ENCODE measurements at places on chromosomes 2 and 18.

GRCh38 chr18:24181806-24182205 lies 42.9 kb downstream of the CABYR start:
- DNase-seq: no peak

DNA sequence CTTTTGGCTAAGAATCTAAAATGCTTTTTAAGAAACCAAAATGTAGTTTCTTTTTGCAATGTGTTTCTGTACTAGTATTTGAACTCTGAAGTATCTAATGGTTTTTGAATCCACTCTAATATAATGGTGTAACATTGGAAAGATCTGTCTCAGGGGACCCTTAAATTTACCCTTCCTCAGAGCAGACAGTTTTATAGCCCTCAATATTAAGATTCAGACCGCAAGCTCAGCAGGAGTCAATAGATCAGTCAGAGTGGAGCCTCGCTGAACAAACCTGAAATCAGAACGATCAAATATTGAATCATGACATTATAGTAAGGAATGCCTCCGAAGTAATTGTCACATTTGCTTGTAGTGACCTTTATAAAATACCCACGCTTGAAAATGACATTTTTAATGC lies 18.3 kb downstream of the SGPP2 start:
- no peak for DNase-seq

- DNase-seq: no peak
Measured at GRCh38 chr2:223969856-223970255, 12.6 kb downstream of the MRPL44 start.

GRCh38 chr2:238898534-238899281 lies 50.8 kb downstream of the TWIST2 start:
- DNase-seq: no peak

DNA sequence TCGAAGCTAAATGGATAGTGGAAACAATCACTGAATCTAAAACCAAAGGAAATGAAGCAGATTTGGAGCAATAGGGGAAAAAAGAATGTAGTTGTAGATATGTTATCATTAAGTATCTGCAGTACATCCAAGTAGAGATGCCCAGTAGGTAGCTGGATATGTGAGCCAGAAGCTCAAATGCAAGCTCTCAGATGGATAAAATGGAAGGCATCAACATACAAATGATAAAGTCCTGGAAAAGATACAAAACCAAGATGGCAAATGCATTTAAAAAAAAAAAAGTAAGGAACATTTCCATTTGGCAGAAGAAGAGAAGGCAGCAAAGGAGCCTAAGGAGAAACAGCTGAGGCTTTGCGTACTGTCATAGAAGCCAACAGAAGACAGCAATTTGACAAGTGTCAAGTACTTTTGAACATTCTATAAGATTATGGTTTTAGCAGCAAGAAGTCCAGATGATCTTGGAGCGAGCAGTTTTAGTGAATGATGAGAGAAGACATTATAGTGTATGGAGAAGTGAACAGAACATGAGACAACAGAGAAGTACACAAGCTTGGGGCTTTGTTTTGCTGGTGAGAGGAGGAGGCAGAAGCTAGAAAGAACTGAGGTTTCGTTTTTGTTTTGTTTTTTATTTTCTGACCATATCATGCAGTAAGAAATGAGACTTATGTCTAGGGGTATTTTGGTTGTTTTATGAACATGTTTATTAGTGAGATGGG lies 18.3 kb downstream of the ROCK2 start:
- DNase-seq: no peak

DNA sequence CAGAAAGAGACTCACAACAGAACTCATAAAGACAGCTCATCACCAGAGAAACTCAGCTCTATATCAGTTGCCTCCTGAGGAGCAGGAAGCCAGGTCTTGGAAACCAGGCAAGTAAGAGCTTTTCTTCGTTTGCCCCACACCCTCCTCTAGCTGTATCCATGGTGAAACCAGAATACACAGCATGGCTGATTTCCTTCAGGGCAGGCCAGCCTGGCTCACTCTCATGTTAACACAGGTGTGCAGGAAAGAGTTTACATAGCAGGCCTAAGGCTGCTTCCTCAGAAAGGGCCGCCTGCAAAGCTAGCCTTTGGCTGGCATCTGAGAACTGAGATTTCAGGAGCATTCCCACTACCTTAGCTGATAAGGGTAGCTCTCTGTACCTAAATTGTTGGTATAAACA lies 65.7 kb downstream of the KLHL14 start:
- no peak for DNase-seq

- DNase-seq: no peak
Measured at GRCh38 chr2:113155331-113155730, 18.4 kb upstream of the PSD4 start.

- no peak for DNase-seq
Measured at GRCh38 chr18:8106603-8107002, 502.6 kb upstream of the RAB12 start.

GRCh38 chr2:28101123-28101522 lies 210.6 kb downstream of the BABAM2 start:
- no peak for DNase-seq

DNA sequence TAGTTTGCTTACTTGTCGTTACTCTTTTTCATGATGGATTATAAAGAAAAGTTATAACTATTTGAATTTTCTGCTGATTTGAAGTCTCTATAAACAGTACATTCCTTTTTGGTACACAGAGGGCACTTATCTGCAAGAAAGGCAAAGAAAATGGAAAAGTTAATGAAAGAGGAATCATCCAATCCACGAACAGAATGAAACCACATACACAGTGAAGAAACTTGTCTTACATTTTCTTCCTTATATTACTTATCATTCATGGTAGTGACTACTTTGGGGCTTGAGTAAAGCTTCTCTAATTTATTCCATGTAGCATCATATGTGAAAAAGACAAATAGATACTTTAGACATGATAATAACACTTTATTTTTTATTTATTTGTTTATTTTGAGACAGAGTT lies 14.8 kb upstream of the ACTR3 start:
- no peak for DNase-seq

DNA sequence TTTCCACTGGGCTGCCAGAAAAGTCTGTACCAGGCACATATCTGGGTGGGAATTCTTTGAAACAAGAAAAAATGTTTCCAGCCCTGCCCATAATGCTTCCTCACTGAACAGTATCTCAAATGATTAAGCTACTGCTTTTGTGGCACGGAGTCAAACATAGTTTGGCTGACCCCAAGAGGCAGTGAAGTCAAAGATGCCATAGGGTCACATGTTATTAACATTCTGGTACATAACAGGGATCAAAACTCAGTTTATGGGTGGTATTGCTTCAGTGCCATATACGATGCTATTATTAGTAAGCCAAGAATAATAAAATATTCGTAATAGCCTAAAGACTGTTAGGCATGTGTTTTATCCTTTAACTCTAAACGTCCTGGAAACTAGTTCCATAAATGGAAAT lies 112.4 kb downstream of the FEZ2 start:
- DNase-seq: no peak

DNA sequence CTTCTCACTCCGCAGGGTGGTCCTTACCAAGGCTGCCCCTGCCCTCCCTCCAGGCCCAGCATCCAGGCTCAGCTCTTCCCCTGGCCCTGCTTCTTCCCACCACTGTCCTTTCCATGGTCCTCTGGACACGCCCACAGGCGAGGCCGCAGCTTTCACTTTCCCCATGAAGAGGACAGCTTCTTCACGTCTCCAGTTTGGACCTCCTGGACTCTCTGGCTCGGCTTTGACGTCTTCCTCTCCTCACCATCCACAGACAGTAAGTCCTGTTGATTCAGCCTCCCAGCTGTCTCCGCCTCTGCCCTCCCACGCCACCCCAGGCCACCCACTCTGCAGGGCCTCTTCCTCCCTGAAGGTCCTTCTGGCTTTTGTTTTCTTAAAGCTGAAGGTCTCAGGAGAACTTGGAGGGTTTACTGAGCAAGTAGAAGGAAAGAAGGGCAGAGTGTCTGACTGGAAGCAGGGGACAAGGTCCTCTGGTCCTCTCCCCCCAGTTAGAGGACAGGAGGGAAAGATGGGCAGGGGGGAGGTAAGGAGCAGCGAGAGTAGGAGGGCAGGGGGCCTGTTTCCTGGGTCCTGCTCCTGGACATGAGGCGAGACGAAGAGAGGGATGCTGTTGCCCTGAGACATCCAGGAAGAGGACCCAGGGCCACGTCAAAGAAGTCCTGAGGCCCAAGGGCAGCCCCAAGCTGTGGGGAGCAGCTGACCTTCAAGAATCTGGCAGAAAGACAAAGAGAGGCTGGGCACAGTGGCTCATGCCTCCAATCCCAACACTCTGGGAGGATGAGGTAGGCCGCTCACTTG lies 24.7 kb upstream of the NMUR1 start:
- no peak for DNase-seq

DNA sequence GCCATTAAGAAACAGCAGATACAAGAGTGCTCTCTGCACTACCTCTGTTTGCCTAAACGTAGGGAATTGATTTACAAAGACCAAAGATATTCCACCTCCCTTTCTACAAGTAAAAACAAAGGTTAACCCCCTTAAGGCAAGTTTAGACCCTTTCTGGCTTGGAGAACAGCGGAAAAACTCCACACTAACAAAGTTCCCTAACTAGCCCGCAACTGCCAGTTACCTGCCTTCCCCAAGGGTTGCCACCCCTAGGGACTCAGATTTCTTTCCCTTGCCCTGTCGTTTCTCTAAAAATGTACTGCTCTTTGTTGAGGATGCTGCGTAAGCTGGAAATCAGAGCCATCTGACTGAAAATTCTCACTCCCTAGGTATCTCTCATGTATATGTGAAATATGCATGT lies 627.5 kb upstream of the SOX11 start:
- DNase-seq: no peak

GRCh38 chr2:120179396-120179795 lies 43.8 kb downstream of the TMEM185B start:
- no peak for DNase-seq

DNA sequence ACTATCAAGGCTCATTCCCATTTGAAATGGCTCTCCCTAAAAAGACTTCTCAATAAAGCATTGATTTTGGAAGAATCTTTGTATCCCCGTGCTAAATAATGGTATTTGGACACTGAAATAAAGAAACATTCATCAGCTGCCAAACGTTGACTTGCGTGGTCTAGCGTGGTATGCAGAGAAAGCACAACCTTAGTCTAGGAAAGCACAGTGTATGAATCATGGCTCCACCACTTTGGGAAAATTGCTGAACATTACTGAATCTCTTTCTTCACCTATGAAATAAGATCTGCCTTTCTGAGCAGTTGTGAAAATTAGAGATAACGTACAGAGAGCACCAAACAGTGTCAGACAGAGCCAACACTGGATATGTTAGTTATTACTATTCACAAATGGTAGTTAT lies 353.9 kb downstream of the SS18 start:
- DNase-seq: no peak

GRCh38 chr2:43021791-43022509 lies 204.5 kb downstream of the ZFP36L2 start:
- no peak for DNase-seq

DNA sequence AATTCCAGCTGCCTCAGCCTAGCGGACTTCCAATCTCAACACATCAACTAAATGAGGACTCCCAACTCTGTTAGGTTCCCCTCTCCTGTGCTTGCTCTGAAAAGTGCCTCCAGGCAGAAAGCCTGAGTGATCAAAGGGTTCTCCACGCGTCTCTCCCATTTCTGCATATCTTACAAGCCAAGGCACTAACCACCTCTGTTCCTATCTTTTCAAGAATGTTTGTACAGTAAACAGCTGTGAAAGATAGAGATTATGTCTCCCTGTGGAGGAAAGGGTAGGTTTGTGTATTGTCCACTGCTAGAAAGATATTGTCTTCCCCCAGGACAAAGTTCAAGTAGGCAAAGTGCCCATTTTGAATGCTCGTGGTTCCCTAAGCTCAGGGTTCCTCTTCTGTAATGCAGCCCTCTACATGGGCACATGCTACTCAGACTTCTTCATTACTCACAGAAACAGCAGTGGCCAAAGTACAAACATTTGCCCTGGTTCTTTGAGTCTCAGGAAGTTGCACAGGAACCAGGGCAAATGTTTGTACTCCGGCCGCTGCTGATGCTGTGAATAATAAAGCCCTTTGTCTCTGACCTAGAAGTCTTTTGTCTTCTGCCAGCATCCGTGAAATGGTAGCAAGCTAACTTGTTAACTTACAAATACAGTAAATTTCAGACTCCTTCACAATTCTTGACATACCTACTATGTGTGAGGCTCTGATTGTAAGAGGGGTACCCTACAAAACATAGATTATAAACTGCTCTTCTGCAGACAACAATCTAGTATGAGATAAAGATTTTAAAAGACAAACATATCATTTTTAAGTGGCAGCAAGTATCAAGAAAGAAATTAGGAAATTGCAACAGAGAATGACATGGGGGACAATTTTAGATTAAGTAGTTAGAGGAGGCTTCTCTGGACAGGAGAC lies 44.5 kb downstream of the PKDCC start:
- DNase-seq: no peak

DNA sequence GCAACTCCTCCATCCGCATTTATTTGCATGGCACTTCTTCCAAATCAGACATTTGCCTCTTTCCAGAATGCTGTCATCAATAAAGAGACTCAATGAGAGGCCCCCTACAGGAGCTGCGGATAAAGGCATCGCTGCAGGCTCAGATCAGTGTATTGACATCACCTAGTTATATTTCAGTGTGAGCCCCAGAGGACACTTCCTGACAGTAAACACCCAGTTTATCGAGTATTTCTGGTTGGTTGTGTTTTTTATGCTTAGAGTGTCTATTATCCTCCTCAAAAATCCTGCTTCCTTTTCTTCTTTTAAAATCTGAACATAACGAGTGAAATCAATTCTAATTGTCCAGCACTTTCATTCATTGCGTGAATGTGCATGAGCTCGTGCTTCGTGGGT lies 38.8 kb downstream of the NRP2 start:
- no peak for DNase-seq

- DNase-seq: no peak
Measured at GRCh38 chr18:8339952-8340351, 269.3 kb upstream of the RAB12 start.

DNA sequence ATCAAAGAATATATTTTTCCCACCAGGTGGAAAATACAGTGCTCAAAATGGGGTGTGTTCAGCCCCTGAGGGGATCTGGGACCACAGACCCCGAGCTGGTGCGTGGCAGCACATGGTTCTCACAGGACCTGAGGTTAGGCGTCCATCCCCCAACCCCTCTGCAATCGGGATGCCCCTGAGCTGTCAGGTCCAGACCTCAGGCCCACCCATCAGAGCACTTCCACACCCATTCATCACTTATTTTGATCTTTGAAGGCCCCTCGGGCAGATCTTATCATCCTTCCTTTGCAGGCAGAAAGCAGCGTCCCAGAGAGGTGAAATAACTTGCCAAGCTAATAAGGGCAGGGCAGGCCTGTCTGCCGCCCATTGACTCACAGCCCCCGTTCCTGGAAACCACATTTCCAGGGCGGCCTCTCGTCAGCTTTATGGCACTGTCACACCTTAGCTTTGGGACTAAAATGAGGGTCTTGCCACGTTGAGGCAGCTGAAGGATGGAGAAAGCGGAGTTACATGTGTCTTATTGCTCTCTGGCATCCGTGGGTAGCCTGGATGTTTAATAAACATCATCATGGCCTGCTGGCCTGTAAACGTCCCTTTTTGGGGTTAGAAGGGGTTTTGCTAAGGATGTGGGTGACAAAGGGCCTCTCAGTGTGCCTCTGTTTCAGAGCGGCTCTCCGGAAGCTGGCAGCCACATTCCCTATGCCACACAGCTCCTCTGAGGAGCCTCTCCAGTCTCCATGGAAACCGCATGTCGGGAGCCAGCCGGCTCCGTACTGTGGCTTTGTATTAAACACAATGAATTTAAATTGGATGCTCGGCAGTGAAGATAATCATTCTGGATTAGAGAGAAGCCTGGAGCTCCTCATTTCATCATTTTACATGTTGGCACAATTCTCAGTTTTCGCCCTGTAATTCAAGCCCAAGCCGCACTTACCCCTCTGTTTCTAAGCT lies 58.3 kb upstream of the MAPRE3 start:
- DNase-seq: no peak

- no peak for DNase-seq
Measured at GRCh38 chr2:230904856-230905447, 20.1 kb downstream of the GPR55 start.
